Naive B cell (primary cell): ENCODE measurements at places on chromosomes 4 and X. TPM values are rescaled to one million over a fixed set of nuclear protein-coding genes. Genes with fewer than 3 reads are reported as not detected.

Gene ABCG2
- 0.40 TPM for polyA plus RNA-seq

Gene F8
- polyA plus RNA-seq: 1.5 TPM

DNA sequence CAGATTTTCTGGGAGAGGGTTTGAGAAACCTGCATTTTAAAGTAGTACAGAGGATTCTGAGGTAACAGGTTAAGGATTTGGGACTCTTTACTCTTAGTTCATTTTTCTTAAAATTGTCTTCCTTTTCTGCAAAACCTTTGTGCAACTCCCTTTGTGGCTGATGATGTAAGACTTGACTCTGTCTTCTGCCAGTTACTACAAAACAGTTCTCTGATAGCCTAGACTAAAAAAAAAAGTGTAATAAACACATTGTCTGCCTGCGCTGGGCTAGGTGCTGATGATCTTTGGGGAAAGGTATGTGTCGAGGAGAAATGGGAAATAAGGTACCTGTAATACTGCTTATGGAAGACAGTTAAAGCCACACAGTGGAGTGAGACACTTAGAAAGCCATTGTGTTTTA lies 28.7 kb downstream of the IL13RA1 start:
- DNase-seq: no peak

DNA sequence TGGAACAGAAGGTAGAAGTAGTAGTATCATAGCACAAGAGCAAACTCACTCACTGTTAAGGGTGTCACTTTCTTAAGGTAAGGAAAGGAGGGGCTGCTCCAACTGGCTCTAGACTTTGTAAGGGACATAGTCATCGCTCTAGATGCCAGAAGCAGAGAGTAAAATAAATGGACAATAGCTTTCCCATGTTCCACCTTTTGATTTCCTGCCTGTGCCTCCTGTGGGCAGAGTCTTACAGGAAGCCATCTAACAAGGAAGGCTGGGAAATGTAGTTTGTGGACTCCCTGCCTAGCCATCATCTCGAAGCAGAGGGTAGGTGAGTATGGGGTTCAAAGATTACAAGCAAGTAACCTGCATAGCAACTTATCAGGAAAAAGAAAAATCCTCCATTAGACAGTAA lies 1.7 kb upstream of the METTL14 start:
- DNase-seq: no peak

Gene FAM236D
- not detected for polyA plus RNA-seq

Gene ARX
- polyA plus RNA-seq: not detected

DNA sequence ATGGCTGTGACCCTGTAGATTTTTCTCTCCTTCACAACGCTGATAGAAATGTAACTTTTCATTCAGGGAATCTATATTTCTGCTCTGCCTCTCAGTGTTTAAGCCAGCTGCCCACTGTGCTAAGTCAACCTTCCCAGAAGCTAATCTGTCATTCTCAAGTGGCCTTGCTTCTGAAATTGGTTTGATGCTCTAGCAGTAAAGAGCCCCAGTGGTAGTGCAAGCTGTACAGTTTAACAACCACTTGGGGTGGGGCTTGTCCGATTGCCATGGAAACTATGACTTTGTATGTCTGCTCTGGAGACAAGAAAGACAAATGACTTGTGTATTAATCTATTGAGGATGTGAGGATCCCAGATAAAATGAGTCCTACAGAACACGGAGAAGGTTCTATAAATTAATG lies 620.9 kb upstream of the GALNT7 start:
- DNase-seq: no peak

DNA sequence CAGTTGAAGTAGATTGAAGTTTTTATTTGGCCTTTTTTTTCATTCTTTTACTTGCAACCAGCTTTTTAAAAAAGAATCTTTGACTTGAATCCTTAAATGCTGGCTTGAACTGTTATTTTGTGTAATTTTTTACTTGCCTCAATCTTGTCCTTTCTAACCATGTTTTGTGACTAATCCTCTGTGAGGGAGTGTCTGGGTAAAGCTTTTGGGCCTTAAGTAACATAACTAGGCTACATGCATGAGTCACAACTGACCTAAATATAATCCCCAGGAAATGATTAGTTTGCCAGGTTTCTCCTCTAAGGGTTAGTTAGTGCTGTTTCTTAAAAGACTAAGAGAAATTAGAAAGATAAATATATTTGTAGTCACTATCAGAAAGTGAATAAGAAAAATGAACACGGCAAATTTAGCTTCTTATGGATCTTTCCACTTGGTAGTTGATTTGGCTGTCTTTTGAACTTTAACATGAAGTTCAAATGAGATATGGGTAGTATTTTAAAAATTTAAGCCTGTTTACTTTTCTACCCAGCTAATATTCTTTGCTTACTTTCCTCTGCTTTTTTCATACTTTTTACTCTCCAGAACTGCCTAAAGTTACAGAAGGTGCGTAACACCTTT lies 13.0 kb downstream of the EXOC1 start:
- no peak for DNase-seq

DNA sequence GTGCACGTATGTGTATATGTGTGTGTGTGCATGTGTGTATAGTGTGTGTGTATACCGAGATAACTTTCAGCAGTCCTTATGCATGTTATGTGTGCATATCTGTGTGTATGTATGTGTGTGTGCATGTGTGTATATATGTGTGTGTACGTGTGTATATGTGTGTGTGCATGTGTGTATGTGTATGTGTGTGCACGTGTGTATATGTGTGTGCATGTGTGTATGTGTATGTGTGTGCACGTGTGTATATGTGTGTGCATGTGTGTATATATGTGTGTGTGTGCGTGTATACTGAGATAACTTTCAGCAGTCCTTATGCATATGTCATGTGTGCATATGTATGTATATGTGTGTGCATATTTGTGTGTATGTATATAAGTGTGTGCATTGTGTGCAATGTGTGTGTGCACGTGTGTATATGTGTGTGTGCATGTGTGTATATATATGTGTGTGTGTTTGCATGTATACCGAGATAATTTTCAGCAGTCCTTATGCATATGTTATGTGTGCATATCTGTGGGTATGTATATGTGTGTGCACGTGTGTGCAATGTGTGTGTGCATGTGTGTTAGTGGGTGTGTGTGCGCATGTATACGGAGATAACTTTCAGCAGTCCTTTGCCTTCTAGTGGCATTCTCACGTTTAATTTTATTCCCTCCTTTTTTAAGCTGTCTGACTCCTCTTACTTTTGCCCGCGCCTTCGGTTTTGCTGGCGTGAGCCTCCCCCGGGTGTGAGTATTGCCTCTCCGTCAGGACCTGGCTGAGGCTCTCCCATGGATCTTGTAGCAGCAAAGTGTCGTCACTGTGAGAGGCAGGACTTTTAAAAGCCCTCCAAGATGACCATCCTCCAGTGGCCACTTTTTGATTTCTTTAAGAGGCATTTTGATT lies 99.6 kb upstream of the SHOX start:
- DNase-seq: no peak

DNA sequence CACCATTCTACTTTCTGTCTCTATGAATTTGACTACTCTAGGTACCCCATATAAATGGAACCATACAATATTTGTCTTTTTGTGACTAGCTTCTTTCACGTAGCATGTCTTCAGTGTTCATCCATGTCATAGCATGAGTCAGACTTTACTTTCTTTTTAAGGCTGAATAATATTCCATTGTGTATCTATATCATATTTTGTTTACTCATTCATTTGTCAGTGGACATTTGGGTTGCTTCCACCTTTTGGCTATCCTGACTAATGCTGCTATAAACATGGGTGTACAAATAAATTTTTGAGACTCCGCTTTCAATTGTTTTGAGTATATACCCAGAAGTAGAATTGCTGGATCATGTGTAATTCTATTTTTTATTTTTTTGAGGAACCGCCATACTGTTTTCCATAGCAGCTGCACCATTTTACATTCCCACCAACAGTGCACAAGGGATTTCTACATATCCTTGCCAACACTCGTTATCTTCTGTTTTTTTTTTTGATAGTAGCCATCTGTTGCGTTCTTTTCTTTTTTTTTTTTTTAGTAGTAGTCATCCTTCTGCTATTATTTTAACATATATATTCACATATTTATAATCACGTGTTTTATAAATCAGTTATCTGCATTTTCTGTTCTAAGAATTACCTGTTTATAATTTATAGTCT lies 158.0 kb upstream of the MED14 start:
- no peak for DNase-seq

GRCh38 chr4:112036886-112037285 lies 108.4 kb upstream of the FAM241A start:
- DNase-seq: no peak

GRCh38 chr4:48575964-48576363 lies 85.9 kb downstream of the ZAR1 start:
- no peak for DNase-seq

Gene SSX2B
- not detected for polyA plus RNA-seq

GRCh38 chr4:101156619-101157310 lies 190.6 kb downstream of the PPP3CA start:
- no peak for DNase-seq

- DNase-seq: no peak
Observed at GRCh38 chr4:85751866-85752265, 276.9 kb downstream of the ARHGAP24 start.

DNA sequence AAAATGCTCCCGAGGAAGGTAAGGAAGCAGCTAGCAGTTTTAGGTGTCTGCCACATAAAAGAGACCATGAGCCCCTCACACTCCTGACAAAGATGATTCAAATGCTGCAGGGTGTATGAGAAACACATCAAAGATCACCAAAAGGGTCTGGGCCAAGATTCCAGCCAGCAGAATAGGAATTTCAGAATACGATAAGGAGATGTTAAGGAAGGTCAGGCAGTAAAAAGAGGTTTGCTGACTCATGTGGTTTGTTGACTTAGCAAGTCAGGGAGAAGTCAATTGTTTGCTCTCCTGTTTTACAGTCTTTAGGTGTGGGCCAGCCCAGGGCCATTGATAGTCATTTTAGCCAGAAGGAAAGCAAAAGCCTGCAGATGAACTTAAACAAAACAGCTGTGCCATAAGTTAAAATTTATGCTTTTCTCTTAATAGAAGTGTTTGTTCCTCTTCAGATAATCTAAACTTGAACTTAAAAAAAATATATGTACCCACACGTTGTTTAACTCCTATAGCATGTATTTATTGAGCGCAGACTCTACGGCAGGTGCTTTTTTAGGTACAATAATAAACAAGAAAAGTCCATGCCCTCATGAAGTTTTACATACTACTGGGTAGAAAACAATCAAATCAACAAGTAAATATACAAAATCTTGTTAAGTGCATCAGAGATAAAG lies 115.6 kb downstream of the CAMK2D start:
- no peak for DNase-seq
